ENCODE measurements at places on chromosomes 7 and 10.

DNA sequence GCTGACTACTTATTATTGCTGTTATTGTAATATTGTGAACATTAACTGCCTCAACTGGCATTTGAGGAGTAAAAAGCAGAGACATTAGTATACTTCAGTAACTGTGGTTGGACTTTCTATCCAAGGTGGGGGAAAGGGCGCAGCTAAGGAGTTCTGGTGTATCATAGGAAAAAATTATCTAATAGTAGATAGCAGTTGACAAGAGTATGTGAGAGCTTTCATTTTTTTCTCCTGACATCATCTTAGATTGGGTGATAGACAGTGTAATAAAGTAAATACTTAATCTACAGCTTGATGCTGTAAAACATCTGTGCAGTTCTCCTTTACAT is 68.9 kb downstream of the PHTF2 start:
- no peak for DNase-seq

DNA sequence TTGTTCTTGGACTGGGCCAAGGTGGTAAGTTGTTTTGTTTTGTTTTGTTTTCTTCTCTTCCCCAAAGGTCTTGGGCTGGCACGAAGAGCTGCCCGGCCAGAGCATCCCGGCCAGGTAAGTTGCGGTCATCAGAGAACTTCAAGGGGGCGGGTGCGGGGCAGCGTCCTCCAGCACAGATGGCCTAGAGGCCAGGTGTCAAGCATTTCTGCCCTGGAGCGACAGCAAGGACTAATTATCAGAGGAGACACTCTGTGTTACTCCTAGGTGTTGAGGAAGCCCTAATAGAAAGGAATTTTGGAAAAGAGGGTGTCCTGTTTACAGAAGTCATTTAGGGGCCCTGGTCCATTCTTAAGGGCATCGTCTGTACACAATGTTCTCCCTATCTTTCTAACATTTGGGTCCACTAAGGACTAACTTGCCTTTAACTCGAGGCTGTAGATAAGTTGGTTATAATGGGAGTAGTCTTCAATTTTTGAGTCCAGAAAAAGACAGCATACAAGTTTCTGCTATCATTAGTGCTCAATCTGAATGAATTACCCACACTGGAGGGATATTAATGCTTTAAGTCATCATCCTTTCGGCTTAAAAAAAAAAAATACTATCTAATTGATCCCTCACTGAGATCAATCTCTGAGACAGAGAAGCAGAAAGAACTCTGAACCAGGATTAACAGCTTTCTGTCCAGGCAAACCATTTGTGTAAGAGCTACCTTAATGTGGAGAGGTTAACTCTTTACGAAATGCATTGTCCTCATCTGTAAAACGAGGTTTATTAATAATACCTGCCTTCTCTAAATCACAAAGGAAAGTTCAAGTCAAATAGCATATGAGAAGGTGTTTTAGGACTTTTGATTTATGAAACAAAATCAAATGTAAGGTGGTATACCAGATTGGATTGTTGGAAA is 1.5 kb downstream of the ITGB8 start:
- no peak for DNase-seq

GRCh38 chr10:62106929-62107519 is 161.6 kb downstream of the RTKN2 start:
- DNase-seq: no peak

- no peak for DNase-seq
These were observed 111.1 kb downstream of the MDFIC start for GRCh38 chr7:115032715-115033703.

DNA sequence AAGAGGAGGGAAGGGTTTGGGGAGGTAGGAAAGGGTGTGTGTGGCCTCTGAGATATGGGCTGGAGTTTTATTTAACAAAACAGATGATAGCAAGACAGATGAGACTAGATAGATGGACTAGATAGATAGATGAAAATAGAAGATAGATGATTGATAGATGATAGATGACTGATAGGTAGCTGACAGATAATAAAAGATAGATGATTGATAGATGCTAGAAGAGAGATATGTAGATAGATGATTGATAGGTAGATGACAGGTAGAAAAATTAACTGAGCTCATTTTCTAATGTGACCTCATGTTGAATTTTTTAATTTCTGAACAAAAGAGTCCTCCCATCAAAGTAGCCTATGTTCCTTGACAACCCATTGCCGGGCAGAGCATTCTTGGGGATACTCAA is 116.6 kb upstream of the SFMBT2 start:
- no peak for DNase-seq

GRCh38 chr7:20794676-20795075 is 8.0 kb upstream of the SP8 start:
- DNase-seq: no peak

- no peak for DNase-seq
These were observed 43.9 kb downstream of the KCNH2 start for GRCh38 chr7:150934045-150934766.

Measured in HL-60 (cell line).